ENCODE measurements at places on chromosomes 6 and 20. TPM values are rescaled to one million over a fixed set of nuclear protein-coding genes. Genes with fewer than 3 reads are reported as not detected.

GRCh38 chr6:154343473-154344308, 12.9 kb downstream of the IPCEF1 start:
- DNase-seq = no peak

- DNase-seq = no peak
Observed at GRCh38 chr6:110980648-110981047, 1.2 kb upstream of the RPF2 start.

DNA sequence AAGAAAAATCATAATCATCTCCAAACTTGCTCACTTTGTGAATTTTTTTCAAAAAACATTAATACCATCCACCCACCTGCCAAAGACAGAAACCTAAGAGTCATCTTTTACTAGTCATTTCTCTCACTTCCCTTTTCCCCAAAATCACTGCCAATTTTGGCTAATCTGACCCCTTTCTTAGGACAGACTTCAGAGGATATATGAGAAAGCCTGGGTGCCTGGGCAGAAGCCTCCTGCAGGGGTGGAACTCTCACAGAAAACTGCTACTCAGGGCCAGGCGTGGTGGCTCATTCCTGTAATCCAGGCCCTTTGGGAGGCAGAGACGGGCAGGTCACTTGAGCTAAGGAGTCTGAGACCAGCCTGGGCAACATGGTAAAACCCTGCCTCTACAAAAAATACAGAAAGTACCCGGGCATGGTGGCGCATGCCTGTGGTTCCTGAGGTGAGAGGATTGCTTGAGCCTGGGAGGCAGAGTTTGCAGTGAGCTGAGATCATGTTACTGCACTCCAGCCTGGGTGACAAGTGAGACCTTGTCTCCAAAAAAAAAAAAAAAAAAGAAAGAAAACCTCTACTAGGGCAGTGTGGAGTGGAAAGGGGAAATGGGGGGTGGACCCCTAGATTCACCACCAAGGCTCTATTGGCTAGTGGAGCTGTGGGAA, 3.8 kb downstream of the DEK start:
- no peak for DNase-seq

- DNase-seq = no peak
Observed at GRCh38 chr20:9467995-9468394, 46.4 kb upstream of the LAMP5 start.

- DNase-seq = no peak
Observed at GRCh38 chr6:135054226-135054568, 425 bp downstream of the HBS1L start.

The DEFB132 gene
- total RNA-seq = not detected

The OR12D3 gene
- total RNA-seq = not detected

The IL17F gene
- total RNA-seq = not detected

The APOM gene
- 2.2 TPM for total RNA-seq

All from spleen (tissue), 13 donors.